ENCODE measurements at places on chromosomes 2 and 18. TPM values are rescaled to one million over a fixed set of nuclear protein-coding genes. Genes with fewer than 3 reads are reported as not detected.

AMER3 gene
- total RNA-seq = 10.9 TPM

RAX gene
- not detected for total RNA-seq

GRCh38 chr2:127155028-127155581 is 48.2 kb upstream of the BIN1 start:
- peak overlapping the region; percentile 1 for H3K27ac ChIP-seq
- peak; percentile 31 for DNase-seq
- H3K27me3 ChIP-seq = no peaks in the 10 kb centered on the region
- peaks cover 21% of the 10 kb centered on the region for H3K4me1 ChIP-seq

GRCh38 chr2:67642046-67642382 is 244.9 kb downstream of the ETAA1 start:
- H3K4me1 ChIP-seq = peaks cover 16% of the 10 kb centered on the region
- DNase-seq = no peak
- peaks cover 17% of the 10 kb centered on the region for H3K27me3 ChIP-seq
- H3K36me3 ChIP-seq = no peaks in the 10 kb centered on the region
- no peak overlapping the region for H3K4me3 ChIP-seq

DNA sequence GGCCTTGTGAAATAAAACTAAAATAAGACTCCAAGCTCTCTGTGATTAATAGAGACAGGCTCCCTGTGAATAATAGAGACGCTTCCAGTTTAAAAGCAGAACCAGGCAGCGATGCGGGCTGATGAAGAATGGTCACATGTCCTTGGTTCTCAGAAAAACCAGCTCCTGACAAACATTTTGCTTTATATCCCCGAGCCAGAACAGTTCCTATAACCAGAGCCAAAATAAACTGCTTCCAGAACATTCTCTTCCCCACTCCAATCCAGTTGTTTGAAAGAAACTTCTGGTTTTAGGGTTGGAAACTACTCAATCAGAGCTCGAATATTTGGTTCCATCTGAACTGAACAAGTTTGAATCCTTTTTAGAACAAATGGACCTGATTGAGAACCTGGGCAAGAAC is 213.7 kb downstream of the TSN start:
- H3K27me3 ChIP-seq = peaks cover 33% of the 10 kb centered on the region
- H3K36me3 ChIP-seq = peaks cover 4% of the 10 kb centered on the region
- peaks cover 30% of the 10 kb centered on the region for H3K4me1 ChIP-seq

DNA sequence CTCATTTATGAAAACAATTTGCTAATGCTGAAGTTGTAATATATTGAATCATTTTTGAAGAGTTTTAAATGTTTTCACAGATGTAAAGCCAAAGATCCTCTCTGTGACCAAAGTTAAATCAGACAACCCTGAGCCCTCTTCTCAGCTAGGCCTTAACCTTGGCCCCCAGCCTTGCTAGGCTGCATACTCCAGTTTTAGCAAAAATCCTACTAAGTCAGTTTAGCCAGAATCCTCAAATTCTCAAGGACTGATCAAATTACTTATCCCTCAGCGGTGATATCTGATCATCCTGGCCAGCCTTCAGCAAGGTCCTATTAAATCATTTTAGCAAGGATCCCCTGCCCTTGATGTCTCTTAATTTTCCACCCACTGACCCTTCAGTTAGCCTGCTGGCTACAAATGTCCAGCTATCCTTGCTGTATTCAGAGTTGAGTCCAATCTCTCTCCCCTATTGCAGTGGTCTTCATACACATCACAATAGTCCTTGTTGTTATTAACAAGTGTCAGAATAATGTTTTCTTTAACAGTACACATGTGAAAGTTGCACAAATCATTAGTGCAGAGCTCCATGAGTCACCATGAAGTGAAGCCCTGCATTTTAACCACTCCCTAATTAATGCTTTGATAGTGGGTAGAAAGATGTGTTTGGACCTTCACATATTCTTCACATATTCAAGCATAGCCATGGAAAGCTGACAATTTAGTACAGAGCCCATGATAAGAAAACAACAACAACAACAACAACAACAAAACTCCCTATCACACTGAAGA is 206.4 kb downstream of the NBAS start:
- DNase-seq = no peak
- H3K36me3 ChIP-seq = peaks cover 57% of the 10 kb centered on the region
- peaks cover 19% of the 10 kb centered on the region for H3K4me1 ChIP-seq
- no peaks in the 10 kb centered on the region for H3K27me3 ChIP-seq
- H3K4me3 ChIP-seq = no peak overlapping the region
- no peak overlapping the region for H3K27ac ChIP-seq
